ENCODE measurements at places on chromosomes 11 and 22.

- no peak for DNase-seq
Observed at GRCh38 chr22:19397734-19398104, 33.8 kb downstream of the HIRA start.

DNA sequence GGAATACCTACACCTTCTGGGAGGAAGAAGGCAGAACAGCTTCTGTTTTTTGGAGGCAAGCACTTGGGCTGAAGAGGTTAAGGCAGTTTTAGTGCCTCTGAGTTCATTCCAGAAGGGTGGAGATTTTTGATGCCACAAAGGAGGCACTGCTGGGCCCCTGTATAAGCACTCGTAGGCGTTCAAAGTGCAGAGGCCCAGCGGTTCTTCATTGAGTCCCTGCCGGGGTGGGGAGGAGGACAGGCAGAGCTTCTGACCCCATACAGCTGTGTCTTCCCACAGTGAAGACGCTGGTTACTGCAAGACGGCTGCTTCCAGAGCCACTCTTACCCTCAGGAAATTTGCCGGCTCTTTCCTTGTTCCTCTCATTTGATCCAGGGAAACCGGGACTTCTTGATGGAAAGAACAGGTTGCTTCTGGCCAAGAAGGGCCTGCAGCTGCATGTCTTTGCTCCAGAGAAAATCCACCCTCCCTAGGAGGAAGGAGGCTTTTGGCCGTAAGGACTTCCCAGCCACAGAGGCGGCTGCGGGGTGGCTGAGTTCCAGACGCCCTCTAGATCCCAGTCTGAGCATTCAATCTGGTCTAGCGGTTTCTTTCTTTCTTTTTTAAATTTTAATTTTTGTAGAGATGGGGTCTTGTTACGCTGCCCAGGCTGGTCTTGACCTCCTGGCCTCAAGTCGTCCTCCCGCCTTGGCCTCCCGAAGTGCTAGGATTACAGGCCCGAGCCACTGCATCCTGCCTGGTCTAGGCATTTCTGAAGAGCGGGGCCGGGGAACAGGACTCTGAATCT lies 9.4 kb downstream of the ADAMTS15 start:
- no peak for DNase-seq

DNA sequence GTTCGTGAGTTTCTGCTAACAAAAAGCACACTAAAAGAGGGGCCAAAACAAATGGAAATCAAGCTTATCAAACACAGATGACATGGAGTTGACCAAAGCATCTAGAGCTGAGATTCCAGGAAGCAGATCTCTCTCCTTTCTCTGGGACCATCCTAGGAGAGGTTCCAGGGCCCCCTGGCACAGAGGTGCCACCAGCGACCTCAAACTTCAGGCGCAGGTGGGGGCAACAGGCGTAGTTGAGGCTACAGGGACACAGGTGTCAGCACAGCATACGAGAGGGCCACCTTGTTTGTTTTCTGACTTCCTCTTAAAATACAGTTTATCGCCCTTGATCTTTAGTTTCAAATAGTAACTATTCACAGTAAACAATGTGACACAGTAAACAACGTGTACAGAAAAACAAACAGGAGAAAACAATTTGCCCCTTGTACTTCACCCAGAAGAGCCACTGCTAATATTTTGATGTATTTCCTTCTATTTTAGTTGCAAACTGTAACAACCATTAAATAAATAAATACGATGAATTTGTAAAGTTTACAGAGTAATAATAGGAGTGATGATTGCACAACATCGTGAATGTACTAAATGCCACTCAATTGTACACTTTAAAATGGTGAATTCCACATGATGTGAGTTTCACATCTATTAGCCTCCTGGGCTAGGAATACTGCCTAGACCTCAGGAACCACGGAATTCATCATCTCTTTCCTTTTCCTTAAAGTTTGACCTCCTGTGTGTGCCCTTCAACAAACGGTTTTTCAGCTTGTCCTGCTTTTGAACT lies 52.2 kb downstream of the IGLL5 start:
- no peak for DNase-seq

- no peak for DNase-seq
Observed at GRCh38 chr11:110710628-110711381, 1.4 kb downstream of the ARHGAP20 start.

- no peak for DNase-seq
Observed at GRCh38 chr11:8018484-8019313, 31.6 kb downstream of the EIF3F start.

GRCh38 chr11:128456566-128457268 lies 130.6 kb downstream of the ETS1 start:
- no peak for DNase-seq

DNA sequence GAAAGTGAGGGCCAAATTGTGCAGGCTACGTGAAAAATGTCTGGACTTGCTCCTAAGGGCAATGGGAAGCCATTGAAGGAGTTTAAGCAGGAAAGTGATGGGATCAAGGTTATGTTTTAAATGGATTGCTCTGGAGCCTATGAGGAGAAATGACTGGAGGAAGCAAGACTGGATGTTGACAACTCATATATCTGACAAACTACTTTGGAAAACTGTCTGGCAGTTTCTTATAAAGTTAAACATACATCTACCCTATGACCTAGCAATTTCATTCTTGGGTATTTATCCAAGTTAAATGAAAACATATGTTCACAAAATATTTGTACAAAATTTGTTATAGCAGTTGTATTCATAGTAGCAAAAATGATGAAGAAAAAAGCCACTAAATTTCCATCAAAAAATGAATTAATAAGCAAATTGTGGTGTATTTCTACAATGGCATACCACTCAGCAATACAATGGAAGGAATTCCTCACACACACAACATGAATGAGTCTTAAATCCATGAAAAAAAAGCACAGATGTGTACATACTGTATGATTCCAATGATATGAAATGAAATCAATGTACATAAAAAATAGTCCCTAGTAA lies 24.1 kb downstream of the FZD4 start:
- DNase-seq, result no peak

DNA sequence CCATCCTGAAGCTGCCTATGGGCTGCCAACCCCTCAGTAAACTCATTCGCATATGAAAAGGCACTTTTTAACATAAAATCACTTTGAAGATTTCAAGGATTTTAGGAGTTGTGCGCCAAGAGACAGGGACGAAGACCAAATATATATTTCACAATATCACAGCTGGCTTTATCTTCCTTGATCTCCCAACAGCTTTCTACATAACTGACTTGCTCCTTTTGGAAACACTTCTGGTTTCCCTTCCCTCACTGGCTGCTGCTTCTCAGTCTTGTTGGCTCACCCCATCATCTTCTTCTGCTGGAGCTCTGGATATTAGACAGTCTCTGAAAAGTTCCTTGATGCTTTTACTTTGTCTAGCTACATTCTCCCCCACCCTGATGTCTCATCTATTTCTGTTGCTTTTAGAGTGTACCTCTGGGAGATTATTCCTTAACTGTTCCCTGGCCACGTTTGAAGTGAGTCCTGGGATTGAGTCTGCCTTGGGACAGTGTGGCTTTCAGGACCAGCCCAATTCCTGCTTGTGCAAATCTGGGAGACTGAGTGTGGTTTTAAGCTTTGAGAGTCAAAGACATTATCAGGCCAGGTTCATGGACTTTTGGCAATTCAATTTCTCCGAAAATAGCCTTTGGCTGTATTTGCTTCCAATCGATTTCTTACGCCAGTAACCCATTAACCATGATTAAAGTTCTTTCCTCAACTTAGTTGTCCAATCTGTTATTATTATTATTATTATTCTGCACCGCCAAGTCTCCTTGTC lies 30.9 kb upstream of the NNMT start:
- DNase-seq, result no peak

DNA sequence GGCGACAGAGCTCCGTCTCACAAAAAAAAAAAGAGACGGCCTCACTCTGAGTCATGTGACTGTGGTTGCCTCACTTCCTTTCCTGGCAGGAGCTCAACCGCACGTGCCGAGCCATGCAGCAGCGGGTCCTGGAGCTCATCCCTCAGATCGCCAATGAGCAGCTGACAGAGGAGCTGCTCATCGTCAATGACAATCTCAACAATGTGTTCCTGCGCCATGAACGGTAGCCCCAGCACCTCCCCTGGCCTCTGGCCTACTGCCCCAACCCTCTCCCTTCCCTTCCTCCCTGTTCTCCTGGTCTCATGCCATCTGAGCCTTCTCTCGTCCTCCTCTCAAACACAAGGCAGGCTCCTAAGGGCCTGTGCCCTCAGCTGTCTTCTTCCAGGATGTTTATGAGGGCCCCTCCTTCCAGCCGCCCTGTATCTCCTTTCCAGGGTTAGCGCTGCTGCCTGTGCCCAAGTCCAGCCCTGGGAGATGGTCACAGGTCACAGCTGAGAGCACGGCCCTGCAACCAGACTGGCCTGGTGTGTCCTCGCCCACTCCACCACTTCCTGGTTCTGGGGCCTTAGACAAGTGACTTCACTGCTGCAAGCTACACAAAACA lies 30.7 kb downstream of the TOM1 start:
- DNase-seq, result peak; percentile 18

DNA sequence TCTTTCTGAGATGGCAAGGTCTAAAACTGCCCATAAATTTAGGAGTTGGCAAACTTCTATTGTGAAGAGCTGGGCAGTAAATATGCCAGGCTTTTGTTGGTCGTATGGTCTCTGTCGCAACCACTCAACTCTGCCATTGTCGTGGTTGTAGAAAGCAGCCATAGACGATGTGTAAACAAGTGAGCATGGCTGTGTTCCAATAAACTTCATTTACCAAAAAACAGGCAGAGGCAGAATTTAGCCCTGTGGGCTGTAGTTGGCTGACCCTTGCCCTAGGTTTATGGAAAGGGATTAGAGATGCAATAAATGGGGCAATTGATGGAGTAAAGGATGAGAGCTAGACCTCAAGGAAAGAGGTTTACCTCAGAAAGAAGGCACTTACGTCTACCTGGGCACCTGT lies 17.6 kb downstream of the YPEL4 start:
- DNase-seq, result no peak

DNA sequence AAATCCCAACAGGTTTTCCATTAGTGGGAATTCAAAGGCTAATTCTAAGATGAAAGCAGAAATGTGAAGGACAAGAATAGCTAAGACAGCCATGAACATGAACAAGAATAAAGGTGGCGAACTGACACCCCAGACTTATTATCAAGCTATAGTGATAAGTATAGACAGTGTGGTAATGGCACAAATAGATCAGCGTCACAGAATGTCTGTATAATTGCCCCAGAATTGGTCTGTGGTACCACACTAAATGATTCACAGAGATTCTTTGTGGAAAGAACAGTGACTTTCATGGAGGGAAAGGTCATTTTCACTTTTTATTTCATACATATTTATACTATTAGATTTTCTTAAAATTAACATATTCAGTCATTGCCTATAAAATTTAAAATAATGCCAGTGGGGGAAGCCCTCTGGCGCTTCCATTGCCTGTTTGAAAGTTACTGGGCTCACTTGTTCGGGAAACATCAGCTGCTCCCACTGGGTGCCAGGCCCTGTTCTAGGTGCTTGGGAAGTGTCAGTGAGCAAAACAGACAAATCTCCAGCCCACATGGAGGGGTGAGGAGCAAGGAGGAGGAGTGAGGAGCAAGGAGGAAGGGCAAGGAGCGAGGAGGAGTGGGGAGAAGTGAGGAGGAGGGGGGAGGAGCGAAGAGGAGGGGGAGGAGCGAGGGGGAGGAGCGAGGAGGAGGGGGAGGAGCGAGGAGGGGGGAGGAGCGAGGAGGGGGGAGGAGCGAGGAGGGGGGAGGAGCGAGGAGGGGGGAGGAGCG lies 11.3 kb upstream of the NLRP6 start:
- DNase-seq, result no peak

- no peak for DNase-seq
Observed at GRCh38 chr11:120608760-120609211, 97.2 kb downstream of the GRIK4 start.

- no peak for DNase-seq
Observed at GRCh38 chr11:93653571-93653970, 7.9 kb upstream of the CEP295 start.

DNA sequence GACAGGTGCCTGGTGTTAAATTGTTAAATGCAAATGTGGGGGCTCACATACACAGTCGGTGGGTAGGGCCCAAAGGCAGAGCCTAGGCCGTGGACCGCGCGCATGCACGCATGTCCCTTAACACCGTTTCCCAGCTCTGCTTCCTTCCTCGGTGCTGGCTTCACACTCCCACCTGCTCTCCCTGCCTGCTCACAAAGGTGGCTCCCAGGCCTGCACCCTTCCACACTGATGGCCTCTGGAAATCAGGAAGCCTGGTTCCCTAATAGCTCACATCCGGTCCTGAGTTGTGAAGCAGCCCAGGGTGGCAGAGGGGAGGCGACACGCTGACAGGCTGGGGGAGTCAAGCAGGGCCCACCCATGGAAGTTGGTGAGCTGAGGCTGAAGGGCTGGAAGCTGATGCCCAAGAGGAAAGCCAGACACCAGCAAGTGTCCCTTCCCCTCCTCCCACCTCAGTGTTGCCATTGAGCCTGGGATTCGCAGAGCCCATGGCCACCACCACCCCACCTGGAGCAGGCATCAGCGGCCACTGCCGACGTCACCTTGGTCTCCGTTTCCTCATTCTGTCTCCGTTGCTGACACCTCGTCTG lies 13.7 kb upstream of the CTTN start:
- DNase-seq, result no peak

GRCh38 chr11:98600786-98601773 lies 419.7 kb upstream of the CNTN5 start:
- DNase-seq, result no peak

GRCh38 chr11:41222236-41222635 lies 237.2 kb downstream of the LRRC4C start:
- DNase-seq, result no peak

DNA sequence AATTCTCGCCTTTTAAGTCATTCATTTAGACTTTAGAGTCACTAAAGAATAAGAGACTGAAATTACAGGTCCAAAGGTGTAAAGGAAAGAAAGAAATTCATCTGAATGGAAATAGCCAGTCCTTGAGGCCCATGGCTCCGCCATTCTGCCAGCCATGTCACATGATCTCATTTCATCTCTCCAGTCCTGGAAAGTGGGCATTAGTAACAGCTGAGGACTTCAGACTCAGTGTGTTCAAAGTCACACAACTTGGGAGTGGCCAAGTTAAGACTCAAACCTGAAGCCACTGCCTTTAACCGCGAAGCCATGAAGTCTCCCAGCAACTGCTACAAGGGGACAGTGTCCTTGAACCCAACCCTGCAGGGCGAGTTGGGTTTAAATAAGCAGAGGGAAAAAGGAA lies 103.7 kb downstream of the PRR5L start:
- DNase-seq, result no peak

GRCh38 chr11:133271206-133271605 lies 261.1 kb downstream of the OPCML start:
- DNase-seq, result no peak

DNA sequence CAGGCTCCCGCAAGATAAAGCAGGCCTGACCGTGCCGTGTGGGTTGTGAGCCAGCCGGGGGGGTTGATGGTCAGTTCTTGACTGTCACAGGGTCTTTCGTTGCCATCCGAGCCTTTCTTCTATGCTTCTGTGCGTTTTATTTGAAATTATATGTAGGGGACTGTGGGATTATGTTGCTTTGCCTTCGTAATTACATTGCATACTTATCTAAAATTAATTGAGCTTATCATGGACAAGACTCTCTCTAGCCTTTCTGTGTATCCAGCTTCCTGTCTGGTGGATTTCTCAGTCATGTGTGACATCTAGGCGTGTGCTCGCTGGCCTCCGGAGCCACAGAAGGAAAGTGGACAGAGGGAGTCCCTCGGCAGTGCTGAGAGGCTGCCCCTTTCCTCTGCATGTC lies 93.2 kb downstream of the TBC1D22A start:
- DNase-seq, result no peak

Data from stimulated activated CD8-positive, alpha-beta memory T cell treated with anti-CD3 and anti-CD28 coated beads, Interleukin-4, amount 100 ng/mL, for 4 hours (primary cell).